ENCODE measurements at places on chromosomes 4 and X.
A peak's percentile ranks its signal among the peaks of the same experiment; 100 is the strongest.

DNA sequence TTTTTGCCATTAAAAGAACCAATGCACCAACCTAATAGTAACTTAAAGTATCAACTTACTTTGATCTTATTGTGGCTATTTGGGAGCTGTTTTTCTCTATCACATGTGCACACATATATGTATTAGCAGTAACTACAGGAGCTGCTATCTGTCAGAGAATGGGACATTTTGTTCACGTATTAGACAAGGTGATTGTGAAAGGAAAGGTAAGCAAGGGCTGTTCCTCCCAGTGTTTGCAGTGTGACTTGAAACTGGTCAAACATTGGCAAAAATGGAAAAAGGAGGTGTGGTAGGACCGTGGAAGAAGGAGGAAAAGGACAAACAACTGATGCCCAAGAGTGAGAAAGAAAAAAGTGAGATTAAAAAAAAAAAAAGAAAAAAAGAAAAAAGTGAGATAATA, 43.1 kb upstream of the KLHL2 start:
- DNase-seq: no peak

DNA sequence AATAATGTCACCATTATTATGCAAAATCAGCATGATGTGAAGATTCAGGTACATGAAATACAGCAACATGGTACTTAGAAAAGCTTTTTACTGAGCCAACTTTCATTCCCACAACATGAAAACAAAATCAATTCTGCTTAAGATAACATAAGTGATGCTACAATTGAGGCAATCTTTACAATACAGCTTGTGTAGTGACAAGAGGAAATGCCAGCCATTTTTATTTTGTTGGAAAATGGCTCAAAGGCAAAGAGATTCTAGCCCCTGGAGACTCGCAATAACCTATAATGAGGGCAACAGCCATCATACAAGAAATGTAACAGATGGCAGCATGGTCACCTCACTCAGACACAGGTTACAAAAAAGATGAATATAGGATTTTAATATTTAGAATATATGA, 560.4 kb downstream of the SPOCK3 start:
- DNase-seq: no peak

DNA sequence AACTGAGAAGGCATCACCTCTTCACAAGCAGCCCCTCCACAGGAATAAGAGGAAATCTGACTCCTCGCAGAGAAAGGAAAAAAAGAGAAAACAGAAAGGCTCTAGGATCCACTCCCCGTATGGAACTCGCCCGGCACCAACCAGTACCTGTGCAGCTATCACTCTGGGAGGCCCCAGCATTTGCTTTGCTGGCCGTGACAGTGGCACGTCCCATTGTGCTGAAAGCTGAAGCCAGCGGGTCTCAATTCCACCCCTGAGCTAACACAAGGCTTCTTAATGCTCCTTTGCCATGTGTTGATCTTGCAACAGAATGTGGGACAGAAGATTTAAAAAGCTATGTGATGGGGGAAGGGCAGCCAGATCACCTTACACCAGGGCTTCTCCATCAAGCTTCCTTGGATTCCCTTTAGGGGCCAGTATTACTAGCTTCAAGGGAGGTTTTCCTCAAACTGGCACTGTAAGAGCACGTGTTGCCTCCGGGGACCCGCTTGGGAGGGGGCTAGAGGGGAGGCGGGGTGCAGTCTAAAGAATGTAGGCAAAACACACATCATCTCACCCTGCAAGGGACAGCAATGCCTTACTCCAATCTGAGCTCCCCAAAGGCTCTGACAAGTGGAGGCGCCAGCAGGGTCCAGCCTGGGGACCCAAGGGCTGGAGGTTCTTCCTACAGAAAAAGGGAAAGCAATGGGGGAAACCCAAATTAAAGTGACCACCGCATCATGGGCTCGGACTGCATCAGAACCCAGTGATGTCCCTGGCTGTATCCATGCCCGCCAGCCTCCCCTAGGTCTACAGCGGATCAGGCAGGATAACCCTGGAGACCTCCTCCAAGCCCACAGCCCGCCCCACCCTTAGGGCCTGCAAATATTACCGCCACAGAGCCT, 1.2 kb downstream of the USP46 start:
- DNase-seq: no peak

DNA sequence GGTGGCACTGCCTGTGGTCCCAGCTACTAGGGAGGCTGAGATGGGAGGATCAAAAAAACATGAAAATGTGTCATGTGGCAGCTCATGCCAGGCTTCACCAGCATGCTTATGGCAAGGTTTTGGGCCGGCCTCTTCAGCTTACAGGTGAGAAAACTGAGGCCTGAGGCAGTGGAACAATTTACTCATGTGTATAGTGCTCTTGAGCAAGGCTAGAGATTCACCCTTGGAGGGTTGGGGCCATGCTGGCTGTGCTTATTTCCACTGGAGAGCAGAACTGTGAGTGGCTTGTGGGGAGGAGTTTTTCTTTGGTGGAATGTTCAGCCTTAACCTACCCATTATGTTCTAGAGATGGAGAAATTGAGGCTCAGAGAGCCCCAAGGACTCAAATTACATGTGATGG, 31.8 kb downstream of the NSD2 start:
- no peak for DNase-seq

DNA sequence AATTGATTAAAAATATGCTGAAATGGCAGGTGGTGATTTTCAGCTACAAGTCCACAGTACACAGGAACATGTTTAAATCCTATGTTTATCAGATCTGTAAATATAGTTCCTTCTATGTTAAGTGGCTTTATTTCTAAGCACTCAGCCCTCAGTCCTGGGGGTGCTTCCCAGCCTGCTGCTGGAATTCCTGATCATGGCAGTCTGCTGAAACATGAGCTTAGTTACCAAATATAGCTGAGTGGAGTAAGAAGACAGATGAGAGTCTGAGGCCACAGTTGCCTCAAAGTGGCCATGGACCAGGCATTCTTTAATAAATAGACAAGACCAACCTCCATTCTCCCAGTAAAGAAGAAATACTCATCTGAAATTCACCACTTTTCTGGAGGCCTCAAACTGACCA, 17.1 kb upstream of the DDX60 start:
- no peak for DNase-seq

- DNase-seq: no peak
Observed at GRCh38 chr4:185965426-185966384, 103.3 kb upstream of the TLR3 start.

GRCh38 chr4:153204728-153205648, 745 bp downstream of the TRIM2 start:
- DNase-seq: no peak

DNA sequence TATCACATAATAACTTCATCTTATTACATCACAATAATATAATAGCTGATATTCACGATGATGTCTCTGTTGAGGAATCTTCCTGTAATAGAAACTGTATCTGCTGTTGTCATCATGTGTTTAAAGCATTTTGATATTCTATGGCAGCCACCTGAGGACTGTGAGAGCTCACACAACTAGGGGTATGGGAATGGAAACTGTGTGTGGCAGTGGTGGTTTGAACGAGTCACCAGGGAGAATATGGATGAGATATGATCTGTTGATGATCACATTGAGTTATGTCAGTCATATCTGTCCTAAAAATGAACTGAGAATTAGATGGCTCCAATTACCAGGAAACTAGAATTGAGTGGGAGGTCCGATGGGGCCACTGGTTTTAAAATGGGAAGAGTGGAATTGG, 169.6 kb downstream of the MID1IP1 start:
- no peak for DNase-seq

- peak; percentile 19 for DNase-seq
Observed at GRCh38 chr4:150385606-150386005, 196.3 kb upstream of the MAB21L2 start.

GRCh38 chr4:156941940-156942548, 29.6 kb downstream of the PDGFC start:
- DNase-seq: no peak

GRCh38 chr4:64876021-64876420, 466.8 kb upstream of the TECRL start:
- DNase-seq: no peak

- no peak for DNase-seq
Observed at GRCh38 chr4:147749811-147750321, 18.0 kb downstream of the ARHGAP10 start.

DNA sequence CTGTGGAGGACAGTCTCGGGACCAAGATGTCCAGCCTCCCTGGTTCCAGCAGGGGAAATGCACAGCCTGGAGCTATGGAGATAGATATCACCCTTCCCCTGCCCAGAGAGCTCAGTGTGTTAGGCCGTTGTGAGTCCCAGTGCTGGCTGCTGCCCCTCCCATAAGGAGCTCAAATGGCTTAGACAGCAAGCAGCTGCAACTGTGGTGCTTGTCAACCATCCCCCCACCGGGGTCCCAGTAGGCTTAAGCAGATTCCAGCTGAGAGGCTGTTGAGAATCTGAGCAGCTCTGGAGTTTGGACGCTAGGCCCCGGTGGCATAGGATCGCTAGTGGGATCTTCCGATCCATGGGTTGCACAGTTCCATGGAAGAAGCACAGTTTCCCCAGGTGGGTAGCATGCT, 181.8 kb upstream of the POF1B start:
- DNase-seq: no peak

DNA sequence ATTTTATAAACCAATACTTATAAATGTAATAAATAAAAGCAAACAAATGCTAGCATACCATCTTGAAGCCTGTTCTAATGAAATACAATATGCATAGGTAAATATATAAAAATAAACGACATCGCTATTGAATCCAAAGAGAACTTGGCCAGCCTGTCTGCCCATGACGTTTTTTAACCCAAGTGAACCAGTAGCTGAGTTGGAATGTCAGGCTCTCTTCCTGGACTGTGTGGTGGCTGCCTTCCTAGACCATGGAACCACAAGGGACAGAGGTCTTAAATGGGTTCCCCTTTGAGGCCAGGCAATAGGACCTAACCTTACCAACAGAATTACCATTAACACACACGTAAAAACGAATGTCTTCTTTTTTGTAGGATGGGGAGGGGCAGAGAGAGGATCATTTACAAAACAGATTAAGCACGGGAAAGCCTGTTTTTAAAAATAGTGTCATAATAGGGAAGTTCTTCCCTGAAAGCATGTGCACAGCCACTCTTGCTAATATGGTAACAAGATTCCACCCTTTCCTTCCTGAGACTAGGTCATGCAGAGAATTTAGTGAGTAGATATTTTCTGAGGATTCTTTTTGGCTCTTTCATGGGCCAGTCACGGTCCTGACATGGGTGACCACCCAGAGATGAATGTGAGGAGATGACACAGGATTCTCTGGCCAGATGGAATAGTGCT, 69.4 kb upstream of the ACSL1 start:
- DNase-seq: no peak

GRCh38 chr4:128525992-128526630, 238.5 kb upstream of the PGRMC2 start:
- no peak for DNase-seq

DNA sequence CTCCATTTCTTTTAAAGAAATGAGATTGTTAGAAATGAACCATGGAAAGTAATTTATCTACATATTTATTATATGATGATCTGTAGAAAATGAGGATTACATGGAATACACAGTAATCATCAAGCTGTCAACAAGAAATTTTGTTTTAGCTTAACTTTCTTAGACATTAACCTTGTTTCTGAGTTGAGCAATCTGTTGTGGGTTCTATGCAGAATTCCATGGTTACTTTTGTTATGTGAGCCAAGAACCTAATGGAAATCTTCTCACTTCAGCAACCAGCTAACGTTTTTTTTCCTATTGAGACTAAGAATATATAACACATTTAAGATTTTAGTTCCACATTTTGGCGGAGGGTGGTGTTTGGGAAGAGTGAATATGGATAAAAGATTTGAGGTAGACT, 136.1 kb upstream of the SLC4A4 start:
- no peak for DNase-seq

GRCh38 chrX:154482786-154483185, 3.6 kb downstream of the UBL4A start:
- no peak for DNase-seq

DNA sequence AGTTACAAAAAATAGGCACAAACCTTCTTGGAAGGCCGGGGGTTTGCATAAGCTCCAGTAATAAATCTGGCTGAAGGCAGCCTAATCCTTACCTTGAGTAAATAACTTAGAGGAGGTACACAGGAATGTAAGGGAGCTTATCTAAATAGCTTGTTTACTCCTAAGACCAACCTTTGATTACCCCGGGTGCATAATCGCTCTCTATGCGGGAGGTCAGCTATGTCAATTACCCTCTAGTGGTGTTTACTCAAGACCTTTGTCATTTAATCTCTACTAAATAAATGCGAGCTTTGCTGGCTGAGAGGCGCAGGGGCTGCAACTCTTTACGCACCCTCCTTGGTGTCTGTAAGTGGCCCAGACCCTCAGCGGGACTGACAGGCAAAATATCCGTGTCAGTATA, 50.2 kb upstream of the MAP9 start:
- no peak for DNase-seq

- DNase-seq: no peak
Observed at GRCh38 chr4:142861351-142861750, 15.2 kb upstream of the INPP4B start.

- DNase-seq: no peak
Observed at GRCh38 chr4:33161202-33161601, 2441.0 kb downstream of the PCDH7 start.

DNA sequence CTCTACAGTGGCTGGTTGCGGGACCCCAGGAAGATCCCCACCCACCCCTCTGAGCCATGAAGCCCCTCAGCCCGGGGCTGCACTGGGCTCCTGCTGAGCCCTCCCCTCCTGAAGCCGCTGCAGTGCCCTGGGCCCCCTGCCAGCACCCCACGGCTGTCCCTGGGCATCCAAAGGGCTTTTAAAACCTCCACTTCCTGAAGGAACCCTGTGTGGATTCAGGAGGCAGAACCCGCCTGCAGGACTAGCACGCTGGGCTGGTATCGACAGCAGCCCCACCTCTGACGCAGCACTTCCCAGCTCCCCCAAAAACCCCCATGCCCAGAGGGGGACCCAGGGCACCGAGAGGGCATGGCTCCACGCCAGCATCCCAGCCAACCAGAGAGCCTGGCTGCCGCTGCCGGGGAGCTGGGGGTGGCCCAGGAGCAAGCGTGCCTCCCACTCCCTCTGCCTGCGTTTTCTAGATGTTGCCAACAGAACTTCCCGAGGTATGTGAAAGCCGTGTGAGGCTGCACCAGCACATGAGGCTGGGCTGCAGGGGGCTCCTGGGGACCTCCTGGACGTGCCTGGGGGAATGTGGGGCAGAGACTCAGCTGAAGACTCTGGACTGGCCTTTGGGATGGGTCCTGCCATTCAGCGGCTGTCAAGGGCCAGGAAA, 6.3 kb downstream of the MXD4 start:
- DNase-seq: peak; percentile 15

- no peak for DNase-seq
Observed at GRCh38 chrX:40964633-40965586, 120.3 kb upstream of the USP9X start.

- no peak for DNase-seq
Observed at GRCh38 chr4:111778543-111778942, 366.7 kb upstream of the FAM241A start.

GRCh38 chrX:11591723-11592346, 73.9 kb downstream of the ARHGAP6 start:
- no peak for DNase-seq
